ENCODE measurements at places on chromosomes 13 and 19. TPM values are rescaled to one million over a fixed set of nuclear protein-coding genes. Genes with fewer than 3 reads are reported as not detected.
A peak's percentile ranks its signal among the peaks of the same experiment; 100 is the strongest.

GRCh38 chr19:10927730-10928562 is 493 bp downstream of the YIPF2 start:
- H3K27me3 ChIP-seq: no peaks in the 10 kb centered on the region
- peak overlapping the region; percentile 88 for H3K4me3 ChIP-seq
- H3K27ac ChIP-seq: peak overlapping the region; percentile 50
- DNase-seq: peak; percentile 65
- peaks cover 5% of the 10 kb centered on the region for H3K4me1 ChIP-seq

The PDX1 gene
- not detected for total RNA-seq

- no peak overlapping the region for H3K27ac ChIP-seq
- no peaks in the 10 kb centered on the region for H3K36me3 ChIP-seq
Measured at GRCh38 chr13:41706152-41706551, 248.8 kb downstream of the RGCC start.

GRCh38 chr19:49840736-49841249 is 10.2 kb upstream of the PTOV1 start:
- H3K4me1 ChIP-seq: no peaks in the 10 kb centered on the region
- DNase-seq: no peak
- H3K27me3 ChIP-seq: no peaks in the 10 kb centered on the region

The GIPC3 gene
- total RNA-seq: not detected

- H3K27me3 ChIP-seq: no peaks in the 10 kb centered on the region
- peaks cover 32% of the 10 kb centered on the region for H3K4me1 ChIP-seq
- peak overlapping the region; percentile 45 for H3K27ac ChIP-seq
- H3K4me3 ChIP-seq: no peak overlapping the region
Measured at GRCh38 chr13:50320271-50320862, 305.1 kb downstream of the KCNRG start.

GRCh38 chr13:23656637-23657371 is 86.6 kb downstream of the TNFRSF19 start:
- no peak overlapping the region for H3K27ac ChIP-seq
- no peaks in the 10 kb centered on the region for H3K27me3 ChIP-seq
- H3K36me3 ChIP-seq: no peaks in the 10 kb centered on the region
- DNase-seq: peak; percentile 69
- 0 out of 2 replicates have a peak overlapping the region, but pooled peaks have one; percentile 1 for H3K4me3 ChIP-seq

The HRC gene
- not detected for total RNA-seq

The KIR2DL4 gene
- total RNA-seq: not detected

The IGSF23 gene
- not detected for total RNA-seq

DNA sequence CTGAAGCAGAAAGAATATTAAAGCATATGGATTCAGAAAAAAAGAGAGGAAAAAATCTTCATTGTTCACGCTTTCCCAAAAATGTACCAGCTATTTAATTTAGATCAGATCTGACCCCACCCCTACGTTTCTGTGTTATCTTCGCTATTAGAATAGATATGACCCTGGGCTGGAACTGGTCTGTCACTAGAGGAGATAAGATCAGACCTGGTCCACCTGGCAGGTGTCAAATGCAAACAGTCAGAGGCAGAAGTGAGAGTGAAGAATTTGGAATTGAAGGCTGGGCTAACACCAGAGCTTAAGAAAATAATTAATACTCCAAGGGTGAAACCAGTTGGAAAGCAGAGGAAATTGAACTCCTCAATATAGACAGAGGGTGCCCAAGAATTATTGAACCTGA is 30.0 kb upstream of the MBNL2 start:
- no peak for DNase-seq
- H3K4me1 ChIP-seq: no peaks in the 10 kb centered on the region
- no peaks in the 10 kb centered on the region for H3K27me3 ChIP-seq
- no peak overlapping the region for H3K27ac ChIP-seq
- H3K4me3 ChIP-seq: no peak overlapping the region

The ZNF490 gene
- total RNA-seq: 11.8 TPM

GRCh38 chr13:30805132-30805537 is 69.8 kb downstream of the ALOX5AP start:
- H3K4me3 ChIP-seq: no peak overlapping the region
- H3K27ac ChIP-seq: no peak overlapping the region
- H3K27me3 ChIP-seq: no peaks in the 10 kb centered on the region
- DNase-seq: no peak
- H3K36me3 ChIP-seq: no peaks in the 10 kb centered on the region

The ZNF587 gene
- total RNA-seq: 14.3 TPM

DNA sequence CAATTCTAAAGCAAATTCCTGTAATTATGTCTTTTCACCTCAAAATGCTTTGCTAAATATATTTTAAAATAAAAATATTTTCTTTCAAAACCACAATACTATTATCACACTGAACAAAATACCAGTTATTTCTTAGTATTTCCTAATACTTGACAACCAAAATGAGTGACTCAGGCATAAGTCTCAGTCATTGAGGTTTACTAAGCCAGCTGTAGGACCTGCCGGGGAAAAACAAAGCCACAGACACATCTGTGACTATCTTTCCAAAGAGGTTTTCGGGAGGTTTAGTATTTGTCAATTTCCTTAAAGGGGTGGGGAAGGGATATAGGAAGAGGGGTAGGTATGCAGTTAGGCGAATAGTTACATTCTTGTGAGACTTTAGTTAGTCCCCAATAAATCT is 3.2 kb upstream of the ZNF235 start:
- H3K4me1 ChIP-seq: peaks cover 15% of the 10 kb centered on the region
- H3K36me3 ChIP-seq: no peaks in the 10 kb centered on the region
- 0 out of 2 replicates have a peak overlapping the region, but pooled peaks have one; percentile 13 for H3K27ac ChIP-seq
- DNase-seq: peak; percentile 78

The CEACAM8 gene
- not detected for total RNA-seq

- no peak overlapping the region for H3K27ac ChIP-seq
- H3K27me3 ChIP-seq: 0 out of 2 replicates have a peak, but pooled peaks cover 4% of the 10 kb centered on the region
Measured at GRCh38 chr19:43820098-43820883, 6.8 kb upstream of the ZNF283 start.

GRCh38 chr13:92991692-92992091 is 234.9 kb upstream of the GPC6 start:
- H3K27me3 ChIP-seq: no peaks in the 10 kb centered on the region
- no peaks in the 10 kb centered on the region for H3K4me1 ChIP-seq
- no peak for DNase-seq
- H3K27ac ChIP-seq: no peak overlapping the region
- no peak overlapping the region for H3K4me3 ChIP-seq
- no peaks in the 10 kb centered on the region for H3K36me3 ChIP-seq

GRCh38 chr19:677201-677600 is 1.0 kb downstream of the FSTL3 start:
- peak overlapping the region; percentile 48 for H3K27ac ChIP-seq
- no peaks in the 10 kb centered on the region for H3K36me3 ChIP-seq
- DNase-seq: peak; percentile 93

All from GM23248 (cell line).